Hair follicle dermal papilla cell (primary cell): ENCODE measurements at places on chromosomes 7 and 10. TPM values are rescaled to one million over a fixed set of nuclear protein-coding genes. Genes with fewer than 3 reads are reported as not detected.

TMEM213 gene
- total RNA-seq = not detected in 2 replicates

TNKS2 gene
- 55.0 and 61.7 TPM in 2 replicates for total RNA-seq

TDRD1 gene
- 3.3 and 4.7 TPM in 2 replicates for total RNA-seq

TPST1 gene
- 109 and 125 TPM in 2 replicates for total RNA-seq
